Nephron progenitor cell (in vitro differentiated cells): ENCODE measurements at places on chromosomes 11 and 22.

DNA sequence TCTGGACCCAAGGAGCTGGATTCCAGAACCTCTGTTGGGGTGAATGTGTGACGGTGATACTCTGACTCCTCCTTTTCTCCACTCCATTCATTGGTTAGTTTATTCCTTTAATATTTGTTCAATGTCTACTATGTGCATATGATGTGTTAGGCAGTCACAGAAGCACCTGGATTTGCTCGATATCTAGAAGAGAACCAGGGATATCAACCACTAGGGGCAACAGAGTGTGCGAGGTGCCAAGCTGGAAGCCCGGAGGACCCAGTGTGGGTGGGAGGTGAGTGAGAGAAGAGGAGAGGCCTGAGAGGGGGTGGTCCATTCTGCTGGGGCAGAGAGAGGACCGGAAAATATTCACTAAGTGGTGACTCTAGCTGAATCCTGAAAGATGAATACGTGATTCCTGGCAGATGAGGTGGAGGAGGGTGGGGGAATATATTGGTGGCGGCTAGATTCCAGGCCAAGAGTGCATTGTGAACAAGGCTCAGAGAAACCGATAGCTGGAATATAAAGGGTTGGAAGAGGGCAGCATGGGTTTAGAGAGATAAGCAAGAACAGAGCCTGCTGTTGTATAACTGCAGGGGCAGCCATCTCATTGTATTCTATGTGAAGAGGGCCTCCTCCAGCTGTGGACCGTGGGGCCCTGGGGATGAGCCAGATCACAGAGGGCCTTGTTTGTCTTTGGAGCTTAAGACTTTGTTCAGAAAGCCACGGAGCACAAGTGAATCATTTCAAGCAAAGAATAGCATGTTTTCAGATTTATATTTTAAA is 6.9 kb upstream of the TIMP3 start:
- no peak for DNase-seq

GRCh38 chr11:113184498-113184897 is 129.9 kb upstream of the TTC12 start:
- DNase-seq = no peak

GRCh38 chr11:119432484-119433357 is 9.7 kb upstream of the THY1 start:
- DNase-seq = no peak

- DNase-seq = no peak
Measured at GRCh38 chr22:45442116-45442515, 28.6 kb downstream of the RIBC2 start.

GRCh38 chr11:81449588-81450156 is 1284.0 kb downstream of the FAM181B start:
- DNase-seq = no peak

GRCh38 chr11:95562196-95562921 is 227.2 kb downstream of the FAM76B start:
- no peak for DNase-seq

DNA sequence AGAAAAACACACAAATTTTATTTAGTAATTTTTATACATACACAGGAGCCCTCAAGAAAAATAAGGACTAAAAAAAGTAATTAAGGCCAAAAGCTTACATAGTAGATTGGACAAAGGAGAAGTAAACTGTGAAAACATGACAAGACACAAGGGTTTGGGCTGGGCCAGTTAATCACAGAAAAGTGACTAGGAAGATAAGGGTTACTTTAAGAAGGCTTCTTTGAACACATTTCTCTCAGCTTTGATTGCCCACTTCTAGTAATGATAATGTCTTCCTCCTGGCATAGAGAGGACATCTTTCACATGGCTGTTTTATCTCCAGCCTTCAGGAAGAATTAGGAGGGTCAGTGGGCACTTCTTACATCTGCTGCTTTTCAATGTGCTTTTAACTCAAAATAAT is 3.4 kb downstream of the RNF141 start:
- no peak for DNase-seq

DNA sequence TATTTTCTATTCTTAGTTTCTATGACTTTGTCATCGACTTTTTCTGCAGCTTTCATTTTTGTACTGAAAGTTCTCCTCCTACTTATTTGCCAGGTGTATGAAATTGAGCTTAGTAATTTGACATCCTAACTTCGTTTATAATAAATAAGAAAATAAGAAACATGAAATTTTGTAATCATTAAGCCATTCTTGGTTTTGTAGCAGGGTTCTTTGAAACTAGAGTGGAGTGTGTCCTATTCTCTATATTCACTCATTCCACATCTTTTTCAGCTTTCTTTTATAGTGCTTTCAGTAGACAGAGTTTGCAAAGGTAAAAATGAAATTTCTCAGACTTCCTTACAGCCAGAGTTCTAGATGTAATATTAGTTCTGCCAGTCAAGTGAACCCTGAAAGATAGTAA is 47.8 kb downstream of the FANCF start:
- DNase-seq = no peak

DNA sequence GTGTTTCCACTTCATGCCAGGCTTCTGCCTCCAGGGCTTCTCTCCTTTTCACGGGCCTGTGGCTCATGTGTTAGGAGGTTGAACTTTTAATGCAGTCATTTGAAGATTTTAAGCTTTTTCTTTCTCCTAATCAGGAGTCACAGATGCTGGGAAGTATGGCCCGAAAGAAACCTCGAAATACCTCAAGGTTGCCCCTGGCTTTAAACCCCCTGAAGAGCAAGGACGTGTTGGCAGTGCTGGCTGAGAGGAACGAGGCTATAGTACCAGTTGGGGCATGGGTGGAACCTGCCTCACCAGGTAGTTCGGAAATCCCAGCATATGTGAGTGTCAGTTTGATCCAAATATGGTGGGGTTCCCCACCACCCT is 571 bp downstream of the CCDC15 start:
- DNase-seq = no peak

GRCh38 chr11:37115963-37116362 is 517.9 kb upstream of the RAG2 start:
- DNase-seq = no peak

GRCh38 chr11:22567759-22568158 is 57.9 kb downstream of the FANCF start:
- DNase-seq = no peak
